Activated T-cell treated with anti-CD3 and anti-CD28 coated beads, Interleukin-2, amount 50 U/mL, for 48 hours (primary cell): ENCODE measurements at places on chromosomes 7 and 10.
A peak's percentile ranks its signal among the peaks of the same experiment; 100 is the strongest.

- no peak for DNase-seq
Observed at GRCh38 chr7:10463701-10464100, 510.0 kb upstream of the PHF14 start.

DNA sequence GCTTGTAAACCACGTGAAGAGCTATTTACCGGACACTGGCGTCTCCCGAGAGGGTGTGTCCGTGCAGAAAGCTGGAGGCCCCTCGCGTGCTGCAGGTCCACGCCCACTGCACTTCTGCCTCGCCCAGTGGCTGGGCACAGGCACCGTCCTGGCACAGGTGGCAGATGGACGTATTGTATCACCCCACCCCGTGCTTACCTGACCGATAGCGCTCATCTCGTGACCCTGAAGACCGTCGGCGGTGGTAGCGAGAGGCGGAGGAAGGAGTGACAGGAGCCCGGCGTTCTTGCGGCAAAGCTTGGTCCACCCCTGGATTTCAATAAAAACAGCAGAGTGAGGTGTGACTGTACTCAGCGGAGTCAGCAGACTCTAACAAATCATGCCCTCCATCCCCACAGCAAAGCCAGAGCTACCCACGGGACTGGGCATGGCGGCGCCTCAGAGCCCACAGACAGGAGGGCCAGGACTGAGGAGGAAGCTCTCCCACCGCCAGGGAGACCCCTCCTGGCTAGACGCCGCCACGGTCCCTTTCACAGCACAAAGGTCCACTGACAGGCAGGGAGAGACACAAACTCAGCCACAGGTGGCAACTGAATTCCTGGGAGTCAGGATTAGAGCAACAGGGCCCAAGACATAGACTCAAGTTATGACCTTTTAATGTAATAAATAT, 217.1 kb downstream of the DIP2C start:
- DNase-seq = no peak

DNA sequence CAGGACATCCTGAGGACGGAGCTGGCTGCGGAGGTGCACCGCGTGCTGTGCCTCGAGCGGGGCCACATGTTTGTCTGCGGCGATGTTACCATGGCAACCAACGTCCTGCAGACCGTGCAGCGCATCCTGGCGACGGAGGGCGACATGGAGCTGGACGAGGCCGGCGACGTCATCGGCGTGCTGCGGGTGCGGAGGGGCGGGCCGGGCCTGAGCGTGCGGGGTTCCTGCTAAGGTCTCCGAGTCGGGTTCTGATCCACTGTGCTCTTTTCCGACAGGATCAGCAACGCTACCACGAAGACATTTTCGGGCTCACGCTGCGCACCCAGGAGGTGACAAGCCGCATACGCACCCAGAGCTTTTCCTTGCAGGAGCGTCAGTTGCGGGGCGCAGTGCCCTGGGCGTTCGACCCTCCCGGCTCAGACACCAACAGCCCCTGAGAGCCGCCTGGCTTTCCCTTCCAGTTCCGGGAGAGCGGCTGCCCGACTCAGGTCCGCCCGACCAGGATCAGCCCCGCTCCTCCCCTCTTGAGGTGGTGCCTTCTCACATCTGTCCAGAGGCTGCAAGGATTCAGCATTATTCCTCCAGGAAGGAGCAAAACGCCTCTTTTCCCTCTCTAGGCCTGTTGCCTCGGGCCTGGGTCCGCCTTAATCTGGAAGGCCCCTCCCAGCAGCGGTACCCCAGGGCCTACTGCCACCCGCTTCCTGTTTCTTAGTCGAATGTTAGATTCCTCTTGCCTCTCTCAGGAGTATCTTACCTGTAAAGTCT, 10.4 kb downstream of the ATG9B start:
- peak; percentile 83 for DNase-seq

GRCh38 chr10:63468947-63469346, 3.2 kb upstream of the JMJD1C start:
- no peak for DNase-seq

DNA sequence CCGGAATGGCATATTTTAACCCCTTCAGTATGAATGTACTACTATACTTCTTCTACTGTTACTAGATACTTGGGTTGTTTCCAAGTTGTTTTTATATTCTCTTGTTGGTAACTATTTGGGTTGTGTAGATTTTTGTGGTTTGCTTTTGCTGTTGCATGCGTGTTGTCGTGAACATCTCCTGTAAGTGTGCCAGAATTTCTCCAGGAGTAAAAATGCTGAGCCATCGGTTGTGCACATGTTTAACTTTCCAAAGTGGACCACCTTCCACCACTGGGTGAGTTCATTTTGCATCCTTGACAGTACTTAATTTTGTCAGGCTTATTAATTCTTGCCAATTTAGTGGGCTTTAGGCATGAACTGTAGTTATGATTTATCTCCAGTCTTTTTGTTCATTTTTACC, 47.9 kb downstream of the CSGALNACT2 start:
- DNase-seq = no peak

DNA sequence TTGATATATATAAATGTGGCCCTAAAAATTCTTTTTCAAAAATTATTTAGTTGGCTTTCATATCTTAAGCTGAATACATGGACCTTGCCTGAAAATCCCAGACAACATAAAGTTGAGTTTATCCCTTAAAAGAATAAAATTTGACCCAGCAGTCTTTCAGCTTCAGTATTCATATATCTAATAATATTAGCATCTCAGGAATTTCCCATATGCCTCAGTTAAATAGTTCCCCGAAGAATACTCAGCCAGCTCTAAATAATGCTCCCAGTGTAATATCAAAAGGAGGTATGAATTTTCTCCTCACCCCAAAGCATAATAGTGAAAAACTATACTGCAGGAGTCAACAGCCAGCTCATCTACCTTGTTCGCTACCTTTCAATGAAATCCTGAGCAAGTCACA, 145.9 kb downstream of the CTNNA3 start:
- DNase-seq = no peak

DNA sequence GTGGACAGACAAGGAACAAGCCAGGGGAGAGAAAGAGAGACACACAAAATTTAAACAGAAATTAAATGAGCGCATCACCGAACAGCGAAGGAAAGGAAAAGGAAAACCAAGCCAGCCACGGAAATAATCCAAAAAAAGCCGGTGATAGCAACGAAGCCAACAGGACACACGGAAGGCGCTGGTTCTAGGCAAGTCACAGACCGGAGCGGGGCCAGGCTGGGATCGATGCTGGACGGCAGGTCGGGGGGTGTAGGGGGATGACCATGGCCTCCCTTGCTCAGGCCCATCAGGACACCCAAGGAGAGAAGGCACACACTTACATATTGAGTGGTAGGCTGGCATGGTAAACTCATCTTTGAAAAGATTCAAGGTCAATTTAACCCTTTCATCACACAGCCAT, 202.5 kb upstream of the PTN start:
- DNase-seq = no peak

DNA sequence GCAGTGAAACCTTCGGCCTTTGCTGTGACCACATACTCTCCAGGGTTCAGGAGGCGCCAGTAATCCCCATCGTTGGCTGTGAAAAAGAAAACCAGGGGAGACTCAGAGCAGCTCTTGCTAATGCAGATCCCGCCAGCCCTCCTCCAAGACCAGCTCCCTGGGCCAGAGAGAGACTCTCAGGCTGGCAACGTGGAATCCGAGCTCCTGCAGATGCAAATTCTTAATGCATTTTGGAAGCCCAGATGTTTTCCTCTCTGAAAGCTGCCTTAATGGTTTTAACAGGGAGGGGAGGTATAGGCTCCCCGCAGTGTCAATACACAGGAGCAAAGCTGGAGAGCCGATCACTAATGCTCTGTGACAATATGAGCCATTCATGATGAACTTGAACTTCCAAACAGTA, 80.8 kb downstream of the GPR26 start:
- DNase-seq = no peak

DNA sequence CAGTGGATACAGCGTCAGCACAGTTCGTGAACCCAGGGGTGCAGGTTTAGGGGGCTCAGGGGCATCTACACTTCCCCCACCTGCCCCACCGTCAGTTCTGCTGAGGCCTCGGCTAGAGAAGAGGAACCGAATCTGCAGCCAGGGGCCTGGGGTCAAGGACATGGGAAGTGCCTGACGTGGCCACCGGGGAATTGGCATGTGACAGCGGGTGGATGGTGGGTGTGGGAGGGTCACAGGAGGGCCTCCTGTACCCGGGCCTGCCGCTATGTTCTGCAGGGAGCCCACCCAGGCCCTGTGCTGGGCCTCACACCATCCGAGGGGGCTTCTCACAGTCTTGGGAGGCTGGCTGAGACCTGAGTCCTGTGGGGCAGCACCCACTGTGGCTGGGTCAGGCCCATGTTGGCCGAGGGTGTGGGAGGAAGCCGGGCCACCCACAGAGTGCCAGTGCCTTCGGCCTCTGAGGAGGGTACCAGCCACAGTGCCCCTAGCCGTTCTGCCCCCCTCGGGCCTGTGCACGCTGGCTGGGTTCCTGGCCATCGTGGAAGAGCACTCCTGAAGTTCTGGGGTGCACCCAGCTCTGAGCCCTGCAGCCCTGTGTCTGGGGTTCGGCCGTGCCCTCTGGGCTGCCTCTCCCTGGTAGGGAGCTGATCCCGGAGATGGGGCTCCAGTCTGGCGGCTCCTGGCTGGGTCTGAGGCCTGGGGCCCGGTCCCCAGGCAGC, 5.9 kb downstream of the TTYH3 start:
- DNase-seq = no peak

DNA sequence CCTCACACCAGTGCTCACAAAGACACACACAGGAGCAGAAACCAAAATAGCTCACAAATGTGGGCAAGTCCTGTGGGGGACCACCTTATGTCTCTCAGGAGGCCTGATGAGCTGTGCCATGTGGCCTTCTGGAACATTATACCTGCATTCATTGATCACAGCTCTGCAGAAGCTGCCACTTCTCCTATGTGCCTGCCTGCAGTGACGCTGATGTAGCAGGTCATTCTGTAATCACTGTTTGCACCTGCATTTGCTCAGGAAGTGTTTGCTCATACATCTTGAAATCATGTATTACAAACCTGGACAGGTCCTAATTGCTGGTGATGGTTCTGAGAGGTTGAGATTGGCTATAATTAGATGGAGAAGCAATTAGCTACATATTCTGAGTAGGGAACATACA, 310.2 kb downstream of the AUTS2 start:
- no peak for DNase-seq

GRCh38 chr7:128177768-128178550, 63.1 kb upstream of the LEP start:
- no peak for DNase-seq

- no peak for DNase-seq
Observed at GRCh38 chr7:99996755-99997544, 18.4 kb upstream of the ZKSCAN1 start.

DNA sequence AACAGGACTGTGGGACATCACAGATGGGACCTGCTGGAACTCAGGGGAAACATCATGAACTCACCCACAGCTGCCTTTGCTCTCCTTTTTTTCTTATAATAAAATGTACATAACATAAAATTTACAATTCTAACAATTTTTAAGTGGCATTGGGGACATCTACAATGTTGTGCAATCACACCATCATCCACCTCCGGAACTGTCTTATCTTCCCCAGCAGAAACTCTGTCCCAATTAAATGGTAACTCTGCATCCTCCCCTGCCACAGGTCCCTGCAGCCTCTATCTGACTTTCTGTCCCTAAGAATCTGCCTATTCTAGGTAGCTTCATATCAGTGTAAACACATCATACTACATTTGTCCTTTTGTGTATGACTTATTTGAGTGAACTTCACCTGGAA, 19.4 kb upstream of the TMEM72 start:
- DNase-seq = no peak

DNA sequence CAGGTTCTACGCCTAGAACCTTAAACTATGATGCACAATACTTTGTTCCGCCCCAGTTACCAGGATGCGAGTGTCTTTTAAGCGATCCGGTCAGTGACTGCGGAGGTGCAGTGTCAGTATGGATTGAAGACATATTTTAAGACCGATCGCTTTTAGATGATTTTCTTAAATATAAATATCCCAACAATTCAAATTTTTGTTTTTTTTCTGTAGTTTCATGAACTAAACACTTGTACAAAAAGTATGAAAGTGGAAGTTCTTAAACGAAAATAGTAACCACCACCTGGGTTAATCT, 835 bp downstream of the COMMD3 start:
- DNase-seq = no peak

GRCh38 chr7:90604383-90604782, 8.3 kb downstream of the CDK14 start:
- DNase-seq = no peak

DNA sequence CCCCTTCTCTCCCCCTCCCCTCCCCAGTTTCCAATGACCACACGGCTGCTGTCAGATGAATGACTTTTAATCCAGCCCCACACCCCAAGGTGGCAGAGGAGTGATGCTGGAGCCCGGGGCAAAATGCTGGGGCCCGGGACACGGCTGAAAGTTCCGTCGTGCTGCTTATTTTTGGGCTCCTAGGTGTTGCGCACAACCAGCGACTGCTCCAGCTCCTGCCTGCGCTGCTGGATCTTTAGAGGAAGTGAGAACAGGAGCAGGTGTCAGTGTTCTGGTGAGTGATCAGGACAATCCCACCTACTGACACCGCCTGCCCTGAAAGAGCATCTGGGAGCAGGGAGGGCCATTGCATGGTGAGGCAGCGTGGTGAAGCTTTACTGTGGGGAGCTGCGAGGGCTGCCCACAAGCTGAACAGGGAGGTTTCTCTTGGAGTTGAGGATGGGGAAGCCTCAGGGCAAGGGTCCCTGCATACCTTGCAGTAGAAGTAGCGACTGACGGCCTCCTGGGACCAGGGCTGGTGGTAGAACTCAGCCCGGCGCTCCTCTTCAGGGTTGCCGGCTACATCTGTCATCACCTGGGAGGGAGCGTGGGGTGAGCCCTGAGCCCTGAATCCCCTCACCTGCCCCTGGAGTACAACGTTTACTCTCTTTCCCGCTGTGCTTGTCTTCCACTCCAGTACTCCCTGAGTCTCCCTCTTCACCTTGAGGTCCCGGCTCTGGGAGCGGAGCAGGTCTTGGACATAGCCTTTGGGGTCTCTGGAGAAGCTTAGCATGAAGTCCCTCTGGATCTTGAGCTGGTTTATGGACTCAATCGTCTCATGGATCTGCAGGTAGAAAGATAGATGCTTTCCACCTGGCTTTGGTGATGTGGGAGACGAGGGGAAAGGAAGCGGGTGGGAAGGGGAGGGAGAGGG, 6.9 kb downstream of the CHPF2 start:
- DNase-seq = no peak

- no peak for DNase-seq
Observed at GRCh38 chr7:46725136-46725535, 804.1 kb upstream of the IGFBP3 start.
